ENCODE measurements at places on chromosomes 12 and 14.

DNA sequence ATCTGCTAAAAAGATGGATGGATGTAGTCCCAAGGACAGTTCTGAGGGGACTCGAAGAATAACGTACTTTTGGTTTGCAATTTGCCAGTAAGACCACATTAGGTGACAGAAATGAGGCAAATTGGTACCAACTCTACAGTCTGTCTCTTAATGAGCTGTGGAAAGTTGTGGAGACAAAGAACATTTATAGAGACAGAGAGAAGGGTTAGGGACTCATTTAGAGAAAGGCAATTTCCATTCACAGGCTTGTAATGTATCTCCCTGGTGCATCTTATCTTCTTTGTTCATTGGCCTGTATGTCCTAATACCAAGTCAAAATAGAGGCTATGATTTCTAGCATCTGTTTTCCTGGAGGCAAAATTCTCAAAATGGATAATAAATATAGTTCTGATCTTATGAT, 177.5 kb downstream of the ANO4 start:
- no peak for DNase-seq

- no peak for DNase-seq
Measured at GRCh38 chr12:109595321-109595902, 21.8 kb downstream of the MVK start.

GRCh38 chr12:12877153-12877768, 14.1 kb upstream of the GPRC5A start:
- no peak for DNase-seq

- no peak for DNase-seq
Measured at GRCh38 chr14:75125617-75126016, 1.2 kb downstream of the NEK9 start.

DNA sequence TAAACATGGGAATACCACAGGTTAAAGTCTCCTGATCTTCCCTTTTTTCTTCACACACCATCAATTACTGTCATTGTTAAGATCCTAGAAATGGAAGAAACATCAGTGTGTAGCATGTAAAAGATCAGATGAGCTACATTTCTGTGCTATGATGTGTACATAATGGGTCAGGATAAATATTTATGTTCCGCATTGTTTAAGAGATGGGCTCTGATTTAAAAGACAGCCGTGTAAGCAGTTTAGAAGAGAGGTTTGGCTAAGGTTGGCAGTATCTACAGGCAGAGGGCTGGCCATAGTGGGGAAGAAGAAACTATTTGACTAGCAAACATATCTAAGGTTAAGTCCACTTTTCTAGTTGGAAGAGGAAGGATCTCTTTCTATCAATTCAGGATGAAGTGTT, 49.4 kb downstream of the LRRC9 start:
- DNase-seq = no peak

GRCh38 chr14:36900846-36901245, 239.2 kb downstream of the PAX9 start:
- no peak for DNase-seq

DNA sequence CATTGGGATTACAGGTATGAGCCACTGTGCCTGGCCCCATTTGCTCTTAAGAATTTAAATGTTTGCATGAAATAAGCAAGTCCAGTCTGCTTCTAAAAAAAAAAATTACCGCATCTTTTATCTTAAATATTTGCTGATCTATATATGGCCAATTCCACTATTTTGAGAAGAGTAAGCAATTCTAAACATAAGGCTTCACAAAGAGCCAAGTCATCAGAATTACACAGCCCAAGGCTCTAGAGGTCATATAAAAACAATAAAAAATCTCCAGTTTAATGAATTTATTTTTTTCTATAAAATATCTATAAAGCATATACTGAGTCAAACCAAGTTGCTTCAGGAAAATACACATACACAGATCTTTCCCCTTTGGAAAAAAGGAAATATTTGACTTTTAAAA, 79.0 kb upstream of the CPNE8 start:
- DNase-seq = no peak

GRCh38 chr14:64109819-64110554, 184.2 kb downstream of the ESR2 start:
- DNase-seq = no peak

GRCh38 chr12:6333566-6333965, 8.3 kb downstream of the TNFRSF1A start:
- DNase-seq = no peak

- DNase-seq = no peak
Measured at GRCh38 chr14:105317546-105317945, 3.0 kb downstream of the PACS2 start.

- DNase-seq = no peak
Measured at GRCh38 chr14:81427348-81428058, 27.4 kb upstream of the STON2 start.

DNA sequence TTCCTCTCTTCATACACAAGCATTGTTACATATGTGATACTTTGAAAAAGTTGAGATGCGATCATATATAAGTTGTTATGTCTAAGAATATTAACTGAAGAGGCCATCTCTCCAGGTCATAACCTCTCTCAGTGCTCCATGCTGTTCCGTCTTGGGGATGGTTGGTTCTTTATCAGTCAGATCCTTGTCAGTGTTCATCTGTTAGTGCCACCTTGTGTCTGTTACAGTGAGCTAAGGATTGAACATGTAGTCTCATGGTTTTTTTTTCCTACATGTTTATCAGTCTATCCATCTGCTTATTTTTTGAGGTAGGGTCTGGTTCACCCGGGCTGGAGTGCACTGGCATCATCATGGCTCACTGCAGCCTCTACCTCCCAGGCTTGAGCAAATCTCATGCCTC, 30.5 kb downstream of the EP400 start:
- DNase-seq = no peak

DNA sequence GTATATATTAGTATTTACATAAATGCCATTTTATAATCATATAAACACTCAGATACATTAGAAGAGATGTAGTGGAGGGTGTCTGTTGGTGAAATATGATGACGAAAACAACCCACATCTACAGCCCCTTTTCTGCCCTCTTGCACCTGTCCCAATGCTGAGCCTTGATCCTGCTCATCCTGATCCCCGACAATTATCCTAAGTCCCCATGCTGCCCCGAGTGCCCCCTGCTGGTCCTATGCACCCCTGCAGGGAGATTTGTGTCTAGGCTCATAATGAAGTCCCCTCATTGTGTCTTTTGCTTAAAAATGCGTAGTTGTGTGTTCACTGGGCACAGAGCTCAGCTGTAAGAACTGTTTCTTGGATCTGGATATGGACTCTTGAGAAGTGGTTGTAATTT, 554.5 kb downstream of the TMEM121 start:
- DNase-seq = no peak

DNA sequence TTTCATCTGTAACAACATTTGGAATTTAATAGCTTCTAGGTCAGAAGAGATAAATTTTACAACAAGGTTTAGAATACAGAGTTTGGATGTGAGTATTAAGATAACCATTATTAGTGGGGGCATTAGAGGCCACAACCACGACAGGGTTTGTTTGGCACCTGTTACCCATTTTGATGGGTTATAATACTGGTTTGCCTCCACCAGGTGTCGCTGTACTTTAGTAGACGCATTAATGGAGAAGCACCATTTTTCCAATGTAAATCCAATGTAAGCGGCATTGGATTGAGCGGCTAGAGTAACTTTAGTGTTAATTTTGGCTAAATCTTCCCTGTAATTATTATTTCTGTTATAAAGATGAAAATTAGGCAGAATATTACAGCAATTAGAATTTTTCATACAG, 136.2 kb downstream of the SLCO1B3 start:
- no peak for DNase-seq

- DNase-seq = no peak
Measured at GRCh38 chr14:70776197-70776596, 33.1 kb downstream of the MAP3K9 start.

DNA sequence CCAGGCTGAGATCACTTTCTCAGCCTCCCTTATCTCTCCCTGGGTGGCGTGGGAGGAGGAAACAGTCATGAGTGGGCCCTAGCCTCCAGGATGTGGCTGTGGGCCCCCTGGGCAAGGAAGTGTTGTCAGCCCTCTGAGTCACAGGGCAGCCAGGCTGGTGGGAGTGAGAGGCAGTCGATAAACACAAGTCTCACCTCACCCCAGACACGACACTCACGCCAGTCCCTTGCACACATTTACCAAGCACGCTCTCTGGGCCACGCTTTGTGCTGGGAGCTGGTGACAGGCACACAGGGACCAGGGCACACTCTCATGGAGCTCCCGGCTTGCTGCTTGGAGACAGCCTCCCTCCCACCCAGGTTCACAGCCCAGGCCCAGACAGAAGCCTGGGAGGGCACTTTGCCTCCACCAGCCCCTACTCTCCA, 1.9 kb upstream of the KRT79 start:
- DNase-seq = no peak

DNA sequence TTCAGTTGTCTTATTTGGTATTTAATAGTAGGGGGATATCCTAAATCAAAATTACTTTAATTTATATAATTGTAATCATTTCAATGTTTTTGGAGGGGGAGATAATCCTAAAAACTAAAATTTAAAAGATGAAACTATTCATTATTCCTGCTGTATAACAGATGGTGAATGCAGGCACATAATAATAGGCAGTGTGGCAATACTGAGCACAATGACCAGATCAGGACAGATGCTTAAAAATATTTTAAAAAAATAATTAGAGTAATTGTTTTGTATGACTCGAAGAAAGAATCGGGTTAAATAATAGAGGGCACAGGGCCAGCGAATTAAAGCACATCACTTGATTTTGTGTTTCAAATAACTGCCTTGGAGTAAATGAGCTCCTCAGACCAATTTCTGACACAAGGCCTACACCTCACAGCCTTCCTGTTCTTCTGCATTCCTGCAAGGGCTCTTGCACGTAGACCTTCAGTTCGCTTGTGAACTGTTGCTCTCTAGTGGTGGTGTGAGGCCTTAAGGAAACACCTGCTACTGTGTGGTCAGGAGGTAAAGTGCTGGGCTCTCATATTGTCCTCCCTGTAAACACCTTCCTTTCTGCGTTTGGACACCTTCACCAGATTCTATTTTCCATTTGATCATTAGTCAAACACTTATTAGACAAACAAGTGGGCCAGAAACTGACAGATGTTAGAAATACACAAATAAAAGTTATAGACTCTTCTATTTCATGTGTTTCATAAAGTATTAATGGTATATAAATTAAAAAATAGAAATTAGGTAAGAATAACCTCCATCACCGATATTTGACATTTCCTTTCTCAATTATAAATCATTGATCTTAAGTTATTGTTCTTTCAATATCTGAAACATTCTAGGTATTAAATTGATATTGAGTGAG, 29.3 kb upstream of the KLRF1 start:
- DNase-seq = no peak

- no peak for DNase-seq
Measured at GRCh38 chr12:48002773-48003218, 1.5 kb downstream of the COL2A1 start.

- DNase-seq = no peak
Measured at GRCh38 chr14:102560458-102561261, 31.8 kb upstream of the RCOR1 start.

DNA sequence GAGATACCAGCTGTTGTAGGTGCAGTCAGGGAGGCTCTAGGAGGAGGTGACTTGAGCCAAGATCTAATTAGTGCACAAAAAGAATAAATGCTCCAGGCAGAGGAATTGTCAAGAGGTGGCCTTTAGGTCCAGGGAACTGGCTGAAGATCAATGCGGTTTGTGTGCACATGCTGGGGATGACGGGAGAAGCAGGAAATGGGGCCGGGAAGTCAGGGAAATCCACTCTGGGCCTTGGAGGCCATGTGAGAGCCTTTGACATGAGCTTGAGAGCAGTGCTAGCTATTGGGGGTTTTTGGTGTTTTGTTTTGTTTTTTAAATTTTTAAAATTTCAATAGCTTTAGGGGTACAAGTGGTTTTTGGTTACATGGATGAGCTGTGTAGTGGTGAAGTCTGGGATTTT, 67.4 kb downstream of the MVK start:
- no peak for DNase-seq

DNA sequence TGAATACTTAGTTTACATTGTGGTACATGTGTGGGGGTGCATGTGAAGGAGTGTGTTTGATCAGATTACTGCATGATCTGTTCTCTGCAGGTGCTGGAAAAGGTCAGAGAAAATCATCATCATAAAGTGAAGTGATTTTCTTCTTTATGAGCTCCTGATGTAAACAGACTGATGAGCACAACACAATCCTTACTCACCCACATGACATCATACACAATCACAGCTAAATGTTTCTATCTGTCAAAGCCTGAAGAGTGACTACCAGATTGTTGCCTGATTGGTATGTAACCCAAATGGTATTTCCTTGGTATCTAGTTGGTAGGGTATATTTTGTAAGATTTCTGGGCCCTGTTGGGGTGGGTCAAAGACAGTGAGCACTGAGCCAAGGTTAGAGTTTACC, 270.8 kb downstream of the FOXG1 start:
- DNase-seq = no peak

DNA sequence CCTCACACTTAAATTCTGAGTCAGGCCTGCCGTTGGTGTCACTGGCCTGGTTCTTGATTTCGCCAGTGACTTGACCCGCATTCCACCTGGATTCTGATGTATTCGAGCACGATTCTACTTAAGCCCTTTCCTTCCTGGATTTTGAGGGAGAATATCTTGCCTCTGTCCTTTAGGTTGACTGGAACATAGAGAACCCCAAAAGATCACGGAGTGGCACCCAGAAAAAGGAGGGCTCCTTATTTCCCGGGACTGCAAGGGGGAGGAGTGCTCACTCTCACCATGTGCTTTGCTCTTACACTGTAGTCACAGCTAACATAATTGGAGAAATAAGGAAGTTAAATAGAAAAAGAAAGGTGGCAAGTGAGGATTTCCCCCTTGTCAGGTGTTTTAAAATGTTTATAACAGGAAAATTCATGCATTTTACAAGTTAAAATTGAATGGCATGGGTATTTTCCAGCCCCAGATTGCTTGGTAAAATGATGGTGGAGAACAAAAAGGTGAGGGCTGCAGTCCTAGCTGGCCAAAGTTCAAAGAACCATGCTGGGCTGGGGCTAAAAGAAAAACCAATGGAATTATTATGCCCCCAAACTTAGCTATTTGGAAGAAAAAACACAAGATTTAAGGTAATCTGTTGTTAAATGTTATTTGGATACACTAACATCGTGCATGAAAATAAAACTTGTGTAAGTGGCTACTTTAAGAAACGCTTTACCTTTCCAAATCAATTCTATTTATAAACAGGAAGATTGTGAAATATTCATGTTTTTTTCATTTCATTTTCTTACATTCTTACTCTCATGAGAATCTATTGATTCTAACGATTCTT, 8.9 kb downstream of the FOXA1 start:
- DNase-seq = no peak

DNA sequence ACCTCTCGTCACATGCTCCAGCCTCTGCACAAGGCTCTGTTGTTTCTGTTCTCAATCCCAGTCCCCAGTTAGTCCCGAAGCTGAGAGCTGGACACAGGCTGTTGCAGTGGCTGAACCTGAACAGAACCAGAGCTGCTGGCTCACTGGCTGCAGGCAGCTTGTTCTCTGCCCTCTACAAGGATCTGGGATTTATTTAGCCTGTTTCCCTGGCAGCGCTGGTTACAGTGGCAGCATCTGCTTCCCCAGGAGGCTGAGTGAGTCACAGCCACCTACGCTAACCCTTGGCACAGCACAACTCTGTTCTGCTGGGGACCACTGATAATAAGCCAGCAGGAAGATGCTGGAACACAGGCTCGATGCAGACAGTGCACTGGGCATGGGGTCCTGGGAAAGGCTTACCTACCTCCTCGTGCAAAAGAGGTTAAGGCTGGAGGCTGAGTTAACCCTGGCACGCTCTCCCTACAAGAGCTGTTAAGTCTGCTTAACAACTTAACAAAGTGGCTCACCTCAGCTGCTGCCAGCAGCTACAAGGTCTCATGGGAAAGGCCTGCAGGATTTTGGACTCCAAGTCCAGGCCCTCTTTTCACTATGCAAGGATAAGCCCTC, 299.6 kb downstream of the PCNX1 start:
- DNase-seq = peak; percentile 56

All from DMS 273 treated with DMSO at 0.1 percent for 48 hours (cell line).